ENCODE measurements at places on chromosomes 13 and 19.

DNA sequence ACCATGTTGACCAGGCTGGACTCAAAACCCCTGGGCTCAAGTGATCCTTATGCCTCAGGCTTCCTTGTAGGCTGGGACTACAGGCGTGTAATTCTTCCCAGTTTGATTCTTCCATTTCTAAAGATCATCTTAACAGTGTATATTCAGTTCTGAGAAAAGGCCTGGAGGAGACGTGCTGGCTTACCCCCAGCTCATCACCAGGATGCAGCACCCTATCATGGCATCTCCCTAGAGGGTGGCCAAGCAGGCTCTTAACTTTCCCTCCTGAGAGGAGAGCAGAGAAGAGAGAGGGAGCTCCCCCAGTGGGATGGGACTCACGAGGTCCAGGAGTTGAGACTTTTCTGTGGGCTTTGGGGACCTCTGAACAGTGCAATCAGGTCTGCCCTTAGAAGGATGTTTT is 2.1 kb upstream of the TUBA3C start:
- no peak for DNase-seq

DNA sequence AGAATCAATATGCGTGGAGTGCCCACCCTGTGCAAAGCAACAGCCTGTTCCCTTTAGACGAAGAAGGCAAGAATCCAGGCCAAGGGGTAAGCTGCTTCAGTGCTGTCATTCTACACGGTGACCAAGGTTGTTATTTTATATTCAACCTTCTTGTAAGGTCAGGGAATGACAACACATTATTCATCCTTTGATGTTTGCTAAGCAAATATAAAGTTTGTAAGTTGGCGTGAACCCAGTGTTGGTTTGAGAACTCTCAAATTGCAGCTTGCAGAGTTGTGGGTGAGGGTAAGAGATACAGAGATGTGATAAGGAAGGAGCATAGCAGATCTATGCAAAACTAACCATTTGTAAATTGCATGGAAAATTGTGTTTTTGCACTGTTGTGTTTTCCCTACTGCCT is 436.7 kb downstream of the FGF9 start:
- no peak for DNase-seq

GRCh38 chr13:65112531-65112941 is 2117.6 kb downstream of the PCDH9 start:
- peak; percentile 4 for DNase-seq

GRCh38 chr13:54636231-54636630 is 1607.6 kb downstream of the OLFM4 start:
- no peak for DNase-seq

DNA sequence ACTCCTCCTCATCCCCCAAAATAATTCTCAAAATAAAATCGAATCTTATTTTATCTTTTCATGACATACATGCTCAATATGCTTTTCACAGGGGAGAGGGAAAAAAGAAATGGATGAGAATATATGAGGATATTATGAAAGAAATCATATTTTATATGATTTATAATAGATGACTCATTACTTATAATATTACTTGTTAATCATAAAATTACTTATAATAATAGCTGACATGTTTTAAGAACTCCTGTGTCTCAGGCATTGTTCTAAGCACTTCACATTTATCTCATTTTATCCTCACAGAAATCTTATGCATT is 3.0 kb upstream of the CEACAM3 start:
- no peak for DNase-seq

DNA sequence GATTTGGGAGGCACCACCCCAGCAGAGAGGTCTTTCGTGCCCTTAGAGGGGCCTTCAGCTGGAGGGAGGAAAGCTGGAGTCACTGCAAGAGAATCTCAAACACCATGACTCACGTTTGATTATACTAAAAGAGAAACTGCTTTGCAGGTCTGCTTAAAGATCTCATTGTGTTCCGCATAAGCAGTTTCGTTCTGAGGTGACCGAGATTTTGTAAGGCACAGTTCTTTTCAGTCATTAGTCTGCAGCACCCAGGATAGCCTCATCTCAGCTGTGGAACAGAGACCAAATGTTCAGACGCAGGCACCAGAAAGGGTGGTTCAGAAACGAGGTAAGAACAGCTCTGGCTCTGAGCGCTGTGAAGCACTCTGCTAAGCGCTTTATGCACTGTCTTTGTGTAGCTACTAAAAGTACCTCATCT is 71.2 kb upstream of the GTF3A start:
- DNase-seq, result no peak

DNA sequence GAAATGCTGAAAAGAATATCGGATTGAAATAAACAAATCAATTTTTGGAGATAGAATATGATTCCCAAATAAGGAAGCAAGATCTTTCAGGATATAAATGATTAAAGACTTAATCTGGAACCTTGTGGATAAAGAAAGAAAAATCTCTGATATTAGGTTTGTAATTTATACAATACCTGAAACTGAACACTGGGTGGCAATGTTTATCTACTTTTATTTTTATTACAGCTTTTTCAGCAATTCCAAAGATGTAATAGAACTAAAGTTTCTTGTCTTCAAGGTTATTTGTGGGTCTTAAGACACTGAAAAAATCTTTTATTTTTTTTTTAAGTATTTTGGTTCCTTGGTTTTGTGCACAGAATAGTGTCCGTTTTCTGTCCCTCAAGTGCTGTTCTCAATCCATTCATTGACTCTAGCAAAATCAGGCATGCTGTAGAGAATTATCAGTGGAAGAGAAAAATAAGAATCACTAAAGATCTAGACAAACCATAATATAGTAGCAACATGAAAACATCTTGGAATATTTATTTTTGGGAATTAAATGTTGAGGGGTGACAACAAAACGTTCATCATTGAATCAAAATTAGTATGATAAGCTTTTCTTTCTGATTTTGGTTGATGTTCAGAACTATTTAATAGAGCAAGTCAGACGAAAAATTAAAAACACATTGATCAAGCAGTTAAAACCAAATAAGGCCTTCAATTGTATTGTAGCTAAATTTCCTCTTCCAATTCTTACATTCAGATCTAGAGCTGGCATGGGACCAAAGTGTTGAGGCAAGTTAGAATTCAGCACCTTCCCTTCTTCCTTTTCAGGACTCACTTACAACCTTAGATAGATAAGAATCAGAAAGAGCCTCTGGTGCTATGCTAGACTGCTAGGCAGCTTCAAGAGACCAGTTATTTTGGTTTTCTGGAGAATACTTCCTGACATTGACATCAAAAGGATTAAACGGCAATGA is 704.4 kb upstream of the PCDH20 start:
- no peak for DNase-seq

GRCh38 chr13:76715621-76716020 is 170.6 kb downstream of the KCTD12 start:
- no peak for DNase-seq

DNA sequence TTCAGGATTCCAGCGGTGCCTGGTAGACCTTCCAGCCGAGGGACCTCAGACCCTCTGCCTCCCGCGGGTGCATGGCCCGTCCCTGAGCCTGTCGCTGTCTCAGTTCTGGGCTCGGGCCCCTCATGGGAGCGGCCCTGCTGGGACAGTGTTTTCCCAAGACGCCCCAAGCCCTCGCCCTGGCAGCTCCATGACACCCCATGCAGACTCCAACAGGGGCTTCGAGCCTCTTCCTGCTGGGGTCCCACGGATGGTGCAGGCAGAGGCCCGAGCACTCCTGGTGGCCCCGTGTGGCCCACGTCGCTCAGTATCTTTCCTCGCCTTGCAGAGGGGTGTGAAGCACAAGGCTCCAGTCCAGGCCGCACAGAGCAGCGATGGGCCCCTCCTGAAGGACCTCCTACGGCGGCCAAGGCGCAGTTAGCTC is 88.8 kb upstream of the MCF2L start:
- DNase-seq, result no peak

GRCh38 chr13:80458543-80458942 is 117.6 kb upstream of the SPRY2 start:
- no peak for DNase-seq

- DNase-seq, result no peak
Measured at GRCh38 chr13:74073274-74073673, 60.9 kb downstream of the KLF12 start.

DNA sequence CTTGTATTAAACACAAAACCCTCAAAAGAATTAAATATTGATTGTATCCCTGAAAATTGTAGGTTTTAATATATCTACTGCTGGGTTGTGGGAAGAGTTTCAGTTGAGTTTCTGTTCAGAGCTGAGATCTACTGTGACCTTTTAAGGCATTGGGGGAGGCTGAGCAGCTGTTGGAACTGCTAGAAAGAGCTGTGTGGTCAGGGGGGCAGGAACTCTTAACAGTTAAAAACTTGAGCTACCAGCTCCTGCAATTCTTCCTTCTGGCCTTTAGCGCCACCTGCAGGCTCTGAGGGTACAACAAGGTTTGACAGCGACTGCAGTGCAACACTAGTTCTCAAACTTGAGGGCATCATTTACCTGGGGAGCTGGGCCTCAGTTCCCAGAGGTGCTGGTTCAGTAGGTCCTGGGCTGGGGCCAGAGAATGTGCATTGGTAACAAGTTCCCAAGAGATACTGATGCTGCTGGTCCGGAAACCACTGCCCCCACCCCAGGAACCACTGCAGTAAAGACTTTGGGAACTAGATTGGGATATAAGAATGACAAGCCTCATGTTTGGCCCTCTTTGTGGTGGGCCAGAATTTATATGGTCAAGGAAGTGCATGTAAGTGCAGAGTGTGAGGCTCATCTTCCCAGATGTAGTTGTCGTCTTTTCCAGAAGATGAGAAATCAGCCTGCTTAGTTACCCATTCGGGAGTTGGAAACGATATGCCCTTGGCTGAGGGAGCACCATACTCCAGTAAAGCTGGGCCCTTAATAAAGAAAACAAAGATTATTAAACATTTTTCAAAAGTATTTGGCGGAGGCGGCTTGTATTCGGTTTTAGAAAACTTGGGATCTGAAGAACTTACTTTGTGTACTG is 2.6 kb downstream of the RNASEH2B start:
- DNase-seq, result peak; percentile 60

DNA sequence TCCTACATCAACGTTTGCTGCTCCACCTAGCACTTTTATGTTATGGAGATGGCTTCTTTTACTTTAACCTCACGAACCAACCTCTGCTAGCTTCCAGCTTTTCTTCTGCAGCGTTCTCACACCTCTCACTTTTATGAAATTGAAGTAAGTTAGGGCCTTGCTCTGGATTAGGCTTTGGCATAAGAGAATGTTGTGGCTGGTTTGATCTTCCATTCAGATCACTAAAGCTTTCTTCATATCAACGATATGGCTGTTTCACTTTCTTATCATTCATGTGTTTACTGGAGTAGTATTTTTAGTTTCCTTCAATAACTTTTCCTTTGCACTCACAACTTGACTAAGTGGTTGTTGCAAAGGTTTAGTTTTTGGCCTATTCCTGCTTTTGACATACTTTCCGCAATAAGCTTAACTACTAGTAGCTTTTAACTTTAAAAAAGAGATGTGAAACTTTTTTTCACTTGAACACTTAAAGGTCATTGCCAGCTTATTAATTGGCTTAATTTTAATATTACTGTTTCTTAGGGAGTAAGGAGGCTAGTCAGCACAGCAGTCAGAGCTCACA is 60.0 kb upstream of the SPRY2 start:
- no peak for DNase-seq

DNA sequence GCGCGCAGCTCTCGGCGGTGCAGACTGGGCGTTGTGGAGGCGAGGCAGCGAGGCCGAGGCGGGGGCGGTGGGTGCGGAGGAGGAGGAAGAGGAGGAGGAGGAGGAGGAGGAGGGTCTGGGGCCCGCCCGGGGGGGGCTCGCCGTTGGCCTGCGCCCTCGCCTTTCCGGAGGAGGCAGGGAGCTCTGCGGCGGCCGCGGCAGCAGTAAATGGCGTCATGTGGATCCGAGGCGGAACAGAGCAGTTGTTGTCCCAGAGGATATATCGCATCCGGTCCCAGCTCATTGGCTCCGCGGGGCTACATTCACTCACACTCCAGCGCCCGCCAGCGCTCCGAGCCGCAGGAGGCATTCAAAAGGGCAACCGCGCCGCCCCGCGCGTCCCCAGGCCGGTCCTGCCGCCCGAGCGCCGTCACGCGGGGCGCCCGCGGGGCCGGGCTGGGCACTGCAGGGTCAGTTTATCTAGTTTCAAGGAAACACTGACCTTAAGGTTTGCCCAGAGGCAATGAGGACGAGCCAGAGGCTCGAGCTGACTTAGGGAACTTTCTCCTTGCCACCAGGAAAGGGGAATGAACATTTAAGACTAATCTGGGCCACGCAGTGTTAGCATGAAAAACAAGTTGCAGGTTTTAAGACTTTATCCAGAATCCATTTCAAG is at the start of gene SPRY2:
SPRY2 (minus strand) TSS at position 26 of the 655 bp plus-strand sequence. CDS start 3,421 bp downstream, outside the sequence.
- peak; percentile 74 for DNase-seq

- no peak for DNase-seq
Measured at GRCh38 chr13:95247171-95247570, 54.1 kb downstream of the ABCC4 start.

- DNase-seq, result no peak
Measured at GRCh38 chr19:32873247-32873959, 3.8 kb upstream of the SLC7A9 start.

DNA sequence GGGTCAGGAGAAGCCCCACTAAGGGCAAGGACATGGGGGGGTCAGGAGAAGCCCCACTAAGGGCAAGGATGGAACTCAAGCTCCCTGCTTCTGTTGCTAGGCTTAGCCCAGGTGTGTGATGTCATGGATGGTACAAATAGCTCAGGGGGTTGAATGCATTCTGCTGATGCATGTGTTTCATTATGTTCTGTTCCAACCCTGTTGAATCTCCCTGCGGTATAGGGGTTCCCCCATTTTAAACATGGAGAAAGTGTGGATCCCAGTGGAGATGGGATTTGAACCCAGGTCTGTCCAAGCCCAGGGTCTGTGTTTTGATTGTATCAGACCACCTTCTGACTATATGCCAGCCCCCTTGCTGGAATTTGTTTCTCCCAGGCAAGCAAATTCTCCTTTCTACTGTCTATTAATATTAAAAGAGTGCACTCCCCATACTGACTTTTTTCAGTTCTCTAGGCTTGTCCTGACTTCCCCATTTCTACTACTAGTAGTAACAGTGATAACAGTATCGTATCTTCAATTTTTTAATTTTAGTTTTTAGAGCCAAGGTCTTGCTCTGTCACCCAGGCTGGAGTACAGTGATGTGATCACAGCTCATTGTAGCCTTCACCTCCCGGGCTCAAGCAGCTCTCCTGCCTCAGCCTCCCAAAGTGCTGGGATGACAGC is 6.7 kb downstream of the ZNF865 start:
- no peak for DNase-seq

DNA sequence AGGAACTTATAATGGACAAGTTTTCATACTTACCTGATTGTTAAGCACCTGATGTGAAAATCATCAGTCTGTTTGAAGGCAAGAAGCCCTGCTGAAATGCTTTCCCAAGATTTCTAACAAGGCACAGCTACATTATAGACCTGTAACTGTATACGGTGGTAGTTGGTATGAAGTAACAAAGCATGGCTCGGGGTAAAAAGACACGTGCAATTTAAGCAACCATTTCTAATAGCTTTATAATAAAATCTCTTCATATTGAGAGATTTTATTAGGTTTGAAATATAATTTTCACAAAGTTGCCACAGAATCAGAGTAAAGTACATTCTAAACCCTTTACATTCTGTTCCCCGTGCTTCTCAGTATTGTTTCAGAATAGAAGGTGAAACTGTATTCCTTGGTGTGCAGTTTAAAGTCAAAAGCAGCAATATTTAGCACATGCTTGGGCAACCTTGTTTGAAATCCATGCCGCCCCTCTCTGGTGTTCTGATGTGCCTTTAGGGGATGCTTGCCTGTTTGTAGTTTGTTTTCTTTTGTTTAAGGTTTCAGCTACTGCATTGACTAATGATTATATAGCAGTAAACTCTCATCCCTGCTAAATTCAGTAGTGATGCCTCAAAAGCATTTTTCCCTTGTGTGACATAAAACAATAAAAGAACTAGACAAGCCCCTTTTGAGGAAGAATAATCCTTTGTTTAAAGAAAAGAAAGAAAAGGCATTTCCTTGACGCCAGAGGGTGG is 125.2 kb upstream of the OBI1 start:
- no peak for DNase-seq
